Esophagus squamous epithelium (tissue), 5 donors: ENCODE measurements at places on chromosomes 2 and 18. TPM values are rescaled to one million over a fixed set of nuclear protein-coding genes. Genes with fewer than 3 reads are reported as not detected.

Gene MBOAT2
- total RNA-seq, result 110 TPM

Gene NCKAP5
- total RNA-seq, result 4.5 TPM

Gene RAB11FIP5
- total RNA-seq, result 15.9 TPM

Gene TRPM8
- total RNA-seq, result not detected

Gene C2orf66
- total RNA-seq, result not detected

Gene STARD6
- not detected for total RNA-seq

Gene NCL
- 220 TPM for total RNA-seq

Gene CIB4
- total RNA-seq, result 0.57 TPM

Gene TMEM37
- 11.4 TPM for total RNA-seq

Gene LIMS2
- total RNA-seq, result 29.6 TPM

Gene LINC00305
- not detected for total RNA-seq

Gene PRKRA
- total RNA-seq, result 36.6 TPM

Gene L3MBTL4
- total RNA-seq, result 5.2 TPM

Gene STPG4
- total RNA-seq, result not detected
